T-cell (primary cell): ENCODE measurements at places on chromosomes 5 and 9. TPM values are rescaled to one million over a fixed set of nuclear protein-coding genes. Genes with fewer than 3 reads are reported as not detected.

DNA sequence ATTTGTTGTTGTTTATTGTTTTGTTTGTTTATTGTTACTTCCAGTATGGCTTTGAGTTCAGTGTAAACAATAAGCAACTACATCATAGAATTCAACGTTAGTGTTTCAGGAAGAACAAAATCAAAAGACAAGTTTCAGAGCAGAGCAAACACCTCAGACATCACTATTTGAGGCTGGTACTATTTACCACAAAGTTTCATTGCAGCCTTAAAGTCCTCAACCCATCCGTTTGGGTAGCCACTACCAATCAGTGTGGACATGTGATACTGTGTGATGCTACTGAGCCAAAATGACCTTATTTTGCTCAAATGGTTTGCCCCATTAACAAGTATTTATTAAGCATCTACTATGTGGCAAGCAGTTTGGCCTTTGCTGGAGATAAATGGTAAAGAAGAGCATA, 458.5 kb upstream of the PTGER4 start:
- DNase-seq, result no peak

DNA sequence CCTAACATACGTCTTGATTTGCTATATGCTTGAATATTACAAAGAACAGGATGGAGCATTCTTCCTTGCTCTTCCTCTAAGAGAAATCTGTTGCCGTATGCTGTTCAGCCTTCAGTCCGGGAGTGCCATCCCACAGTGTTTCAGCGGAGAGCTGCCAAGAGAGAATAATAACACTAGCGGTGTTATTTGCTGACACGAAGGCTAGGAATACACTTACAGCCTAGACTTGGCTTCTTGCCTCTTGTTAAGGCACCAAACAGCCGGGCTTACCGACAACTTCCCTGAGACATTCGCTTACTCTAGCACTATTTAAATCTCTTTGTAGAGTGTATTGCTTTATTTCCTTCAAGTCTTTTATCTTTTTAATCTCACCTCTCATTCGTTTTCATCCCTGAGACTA, 31.4 kb downstream of the KCTD16 start:
- DNase-seq, result no peak

- no peak for DNase-seq
Observed at GRCh38 chr5:153460421-153460820, 30.0 kb upstream of the GRIA1 start.

- DNase-seq, result peak; percentile 77
Observed at GRCh38 chr5:76473661-76474060, 70.6 kb downstream of the IQGAP2 start.

DNA sequence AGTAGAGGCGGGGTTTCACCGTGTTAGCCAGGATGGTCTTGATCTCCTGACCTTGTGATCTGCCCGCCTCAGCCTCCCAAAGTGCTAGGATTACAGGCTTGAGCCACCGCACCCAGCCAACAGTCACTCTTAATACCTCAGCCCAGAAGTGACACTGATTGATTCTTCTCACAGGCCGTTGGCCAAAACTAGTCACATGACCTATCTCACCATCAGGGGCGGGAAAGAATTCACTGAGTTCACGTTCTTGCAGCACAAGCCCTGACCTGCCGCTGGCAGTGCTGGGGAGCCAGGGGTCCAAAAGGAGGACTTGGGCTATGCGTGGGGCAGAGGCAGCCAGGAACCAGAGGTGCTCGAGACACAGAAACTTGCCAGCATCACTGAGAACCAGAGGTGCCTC, 55.0 kb upstream of the CPLX2 start:
- no peak for DNase-seq

DNA sequence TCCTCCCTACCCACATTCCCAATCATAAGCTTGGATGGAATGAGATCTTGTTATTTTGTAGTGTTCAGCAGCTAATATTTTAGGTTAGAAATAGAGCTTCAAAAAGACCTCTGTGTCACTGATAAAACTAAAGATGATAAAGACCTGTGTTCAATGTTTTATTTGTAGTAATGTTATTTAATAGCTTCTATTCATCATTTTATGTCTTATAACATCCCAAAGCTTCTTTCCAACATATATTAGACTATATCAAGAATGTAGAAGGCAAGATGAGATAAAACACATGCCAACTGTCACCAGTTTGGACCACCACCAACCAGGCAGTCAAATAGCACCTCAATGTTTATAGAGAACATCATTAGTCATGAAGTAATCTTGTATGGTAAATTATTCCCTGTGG, 409.5 kb upstream of the ITGA1 start:
- no peak for DNase-seq

DNA sequence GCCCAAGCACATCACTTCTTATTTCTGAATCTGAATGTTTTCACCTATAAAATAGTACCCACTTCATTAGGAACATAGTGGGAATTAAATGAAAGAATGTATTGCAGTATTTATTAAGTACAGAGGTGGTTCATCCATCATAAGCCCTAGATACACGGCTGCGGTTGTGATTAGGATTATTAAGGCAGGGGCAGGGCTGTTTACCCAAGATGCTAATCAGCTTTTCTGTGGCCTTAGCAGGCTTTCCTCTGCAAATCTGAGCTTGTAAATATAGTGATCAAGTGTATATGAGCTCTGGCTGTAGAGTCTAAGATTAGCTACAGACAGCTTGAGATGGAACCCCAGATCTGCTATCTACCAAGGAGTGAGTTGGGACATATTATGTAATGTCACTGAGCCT, 124.1 kb upstream of the ADRA1B start:
- no peak for DNase-seq

DNA sequence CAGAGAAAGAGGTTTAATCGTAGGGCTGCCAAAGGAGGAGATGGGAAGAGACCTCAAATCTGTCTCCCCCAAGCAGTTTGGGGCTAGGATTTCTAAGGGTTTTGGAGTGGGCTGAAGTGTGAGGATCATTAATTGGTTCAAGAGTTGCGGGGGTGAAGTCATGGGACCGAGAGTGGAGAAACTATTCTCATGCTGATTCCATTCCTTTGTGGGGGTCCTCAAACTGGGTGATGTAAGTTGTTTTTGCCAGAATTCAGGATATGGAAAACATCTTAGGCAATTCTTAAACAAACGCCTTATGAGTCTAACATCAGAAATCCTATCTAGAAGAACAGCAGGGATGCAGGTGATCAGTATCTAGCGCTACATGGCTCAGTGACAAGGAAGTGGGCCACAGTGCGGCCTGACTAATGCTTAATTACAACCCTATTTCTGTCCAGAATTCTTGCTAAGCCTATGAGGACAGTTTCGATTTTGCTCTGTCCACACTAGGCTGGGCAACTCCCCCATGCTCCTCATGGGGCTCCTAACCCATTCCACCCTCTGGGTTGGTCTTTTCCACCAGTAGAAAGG, 27.7 kb upstream of the TRIO start:
- no peak for DNase-seq

DNA sequence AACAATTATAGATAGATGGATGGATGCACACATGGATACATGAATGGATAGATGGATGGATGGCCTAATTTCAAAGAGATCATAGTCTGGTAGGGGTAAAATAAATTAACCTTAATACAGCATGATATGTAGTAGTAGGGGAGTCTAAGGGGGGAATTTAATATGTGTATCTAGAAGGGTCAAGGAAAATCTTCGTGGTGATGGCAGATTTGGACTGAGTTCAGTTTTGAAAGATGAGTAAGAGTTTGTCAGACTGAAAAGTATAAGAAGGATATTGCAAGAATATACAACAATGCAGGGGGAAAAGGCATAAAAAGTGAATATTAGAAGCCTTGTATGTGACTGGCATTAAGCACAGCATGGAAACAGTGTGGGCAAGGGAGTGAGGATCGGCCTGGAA, 98.7 kb downstream of the ZNF462 start:
- DNase-seq, result no peak

- DNase-seq, result no peak
Observed at GRCh38 chr5:67578011-67578410, 381.4 kb upstream of the CD180 start.

- DNase-seq, result no peak
Observed at GRCh38 chr5:180052211-180052818, 19.2 kb downstream of the RNF130 start.

- no peak for DNase-seq
Observed at GRCh38 chr9:20466328-20467008, 155.8 kb downstream of the MLLT3 start.

DNA sequence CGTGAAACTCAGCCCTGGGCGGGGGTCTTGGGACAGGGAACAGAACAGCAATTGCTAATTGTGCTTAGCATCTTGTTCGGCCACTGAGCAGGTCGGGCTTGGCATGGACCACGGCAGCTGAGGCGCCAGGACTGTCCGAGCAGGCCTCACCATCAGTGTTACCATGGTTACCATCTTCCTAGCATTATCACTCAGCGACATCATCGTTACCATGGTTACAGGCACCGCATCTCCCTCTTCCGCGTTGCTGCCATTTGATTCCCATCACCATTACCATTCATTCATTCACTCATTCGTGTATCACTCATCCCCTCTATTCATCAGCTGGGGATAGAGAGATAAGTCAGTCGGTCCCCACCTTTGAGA, 81.0 kb upstream of the ZBTB43 start:
- DNase-seq, result no peak

GRCh38 chr5:73282383-73282782, 109.4 kb downstream of the TMEM174 start:
- no peak for DNase-seq

DNA sequence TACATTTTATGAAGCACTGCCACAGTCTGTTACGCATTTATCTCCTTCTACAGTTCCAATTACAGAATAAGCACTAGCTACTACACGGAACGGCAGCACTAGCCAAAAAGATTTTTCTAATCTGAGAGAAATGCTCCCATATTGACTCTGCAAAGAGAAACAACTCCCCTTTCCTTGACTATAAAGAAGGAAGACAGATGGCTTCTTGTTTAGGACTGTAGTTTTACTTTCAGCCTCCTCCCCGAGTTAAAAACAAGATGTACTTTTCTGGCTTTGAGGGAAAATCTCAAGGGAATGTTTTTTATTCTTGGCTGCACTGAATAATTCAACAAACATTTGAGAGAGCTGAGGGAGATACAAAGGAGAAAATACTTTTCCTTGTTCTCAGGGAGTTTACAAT, 1.9 kb upstream of the SLC44A1 start:
- no peak for DNase-seq

DNA sequence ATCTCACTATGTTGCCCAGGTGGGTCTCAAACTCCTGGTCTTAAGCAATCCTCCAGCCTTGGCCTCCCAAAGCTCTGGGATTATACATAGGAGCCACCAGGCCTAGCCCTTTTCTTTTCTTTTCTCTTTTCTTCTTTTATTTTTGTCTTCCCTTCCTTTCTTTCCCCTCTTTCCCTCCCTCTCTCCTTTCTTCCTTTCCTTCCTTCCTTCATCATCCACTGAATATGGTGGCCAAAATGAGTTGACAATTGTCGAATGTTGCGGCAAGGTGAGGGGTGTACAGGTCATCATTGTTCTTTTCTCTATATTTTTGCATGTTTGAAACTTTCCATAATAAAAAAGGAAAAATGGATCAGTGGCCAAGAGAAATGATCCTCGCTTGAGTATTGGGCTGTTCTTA, 32.1 kb upstream of the BASP1 start:
- DNase-seq, result no peak

DNA sequence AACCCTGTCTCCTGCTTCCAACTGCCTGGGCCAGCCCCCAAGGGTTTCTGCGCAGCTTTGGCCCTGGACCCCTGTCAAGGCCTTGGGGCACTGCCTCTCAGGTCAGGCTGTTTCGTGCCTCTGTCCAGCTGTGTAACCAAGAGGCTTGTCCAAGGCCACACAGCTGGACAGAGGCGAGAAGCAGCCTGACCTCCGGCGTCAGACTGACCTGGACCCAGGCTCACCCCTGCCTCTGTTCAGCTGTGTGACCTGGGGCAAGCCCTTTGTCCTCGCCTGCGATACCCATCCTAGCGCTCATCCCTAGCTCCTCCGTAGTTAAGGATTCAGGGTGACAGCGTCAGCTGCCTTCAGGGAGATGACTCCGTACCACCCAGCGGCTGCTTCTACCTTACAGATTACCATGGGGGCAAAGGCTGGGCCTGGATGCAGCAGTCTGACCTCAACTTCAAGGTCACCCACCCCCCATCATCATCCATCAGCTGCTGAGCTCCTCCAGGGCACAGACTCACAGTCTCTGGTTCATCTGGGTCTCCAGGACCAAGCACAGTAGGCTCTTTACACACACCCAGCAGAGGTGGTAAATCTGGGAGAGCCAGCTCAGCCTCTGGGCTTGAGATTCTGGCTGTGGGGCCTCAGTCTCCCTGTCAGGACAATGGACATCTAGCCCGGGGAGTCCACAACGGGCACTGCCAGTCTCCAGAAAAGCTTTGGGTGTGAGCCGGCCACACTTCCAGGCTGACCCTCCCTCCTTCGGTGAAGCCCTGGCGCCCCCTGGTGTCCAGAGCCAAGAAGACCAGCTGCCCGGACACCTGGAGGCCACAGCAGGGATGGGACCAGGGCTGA, 7.9 kb downstream of the AK1 start:
- peak; percentile 64 for DNase-seq

DNA sequence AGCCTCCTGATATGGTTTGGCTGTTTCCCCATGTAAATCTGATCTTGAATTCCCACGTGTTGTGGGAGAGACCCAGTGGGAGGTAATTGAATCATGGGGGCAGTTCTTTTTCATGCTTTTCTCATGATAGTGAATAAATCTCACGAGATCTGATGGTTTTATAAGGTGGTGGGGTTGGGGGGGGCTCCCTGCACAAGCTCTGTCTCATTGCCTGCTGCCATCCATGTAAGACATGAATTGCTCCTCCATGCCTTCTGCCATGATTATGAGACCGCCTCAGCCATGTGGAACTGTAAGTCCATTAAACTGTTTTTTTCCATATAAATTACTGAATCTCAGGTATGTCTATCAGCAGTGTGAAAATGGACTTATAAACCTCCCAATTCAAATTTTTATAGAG, 12.8 kb downstream of the XRCC4 start:
- DNase-seq, result no peak

DNA sequence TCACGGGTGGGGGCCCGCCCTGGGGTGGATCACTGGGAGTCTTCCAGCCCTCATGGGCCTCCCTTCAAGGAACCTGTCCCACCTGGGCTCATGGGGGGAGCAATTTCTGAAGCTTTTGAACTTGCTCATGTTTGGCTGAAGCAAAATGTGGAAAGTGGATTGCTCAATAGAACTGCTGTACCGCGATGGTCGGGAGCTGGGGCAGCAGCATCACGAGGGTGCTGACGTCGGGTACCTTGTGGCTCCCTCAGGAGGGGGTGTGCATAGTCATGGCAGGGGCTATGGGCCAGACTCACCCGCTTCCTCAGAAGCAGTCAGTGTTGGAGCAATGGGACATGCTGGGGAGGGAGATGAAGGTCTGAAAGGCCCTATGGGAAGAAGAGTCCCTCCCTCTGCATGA, 57.9 kb downstream of the PRRT1B start:
- no peak for DNase-seq

GRCh38 chr5:95864944-95865504, 42.5 kb upstream of the GLRX start:
- DNase-seq, result no peak

PKD2L2 gene
- not detected for total RNA-seq

EFNA5 gene
- total RNA-seq, result not detected

LHX3 gene
- total RNA-seq, result 0.42 TPM

NMUR2 gene
- not detected for total RNA-seq

LCN1 gene
- not detected for total RNA-seq

GABRB2 gene
- total RNA-seq, result not detected

NRARP gene
- 1.3 TPM for total RNA-seq

RLN2 gene
- 0.86 TPM for total RNA-seq

PELO gene
- total RNA-seq, result 8.2 TPM

TAF11L4 gene
- total RNA-seq, result not detected

COL15A1 gene
- total RNA-seq, result not detected
